Body of pancreas (tissue), 4 donors: ENCODE measurements at places on chromosomes 4 and X. TPM values are rescaled to one million over a fixed set of nuclear protein-coding genes. Genes with fewer than 3 reads are reported as not detected.

GRCh38 chr4:11416767-11417113 lies 12.0 kb downstream of the HS3ST1 start:
- H3K4me3 ChIP-seq, result no peak overlapping the region
- no peak overlapping the region for H3K27ac ChIP-seq
- H3K36me3 ChIP-seq, result no peaks in the 10 kb centered on the region
- no peaks in the 10 kb centered on the region for H3K4me1 ChIP-seq

DNA sequence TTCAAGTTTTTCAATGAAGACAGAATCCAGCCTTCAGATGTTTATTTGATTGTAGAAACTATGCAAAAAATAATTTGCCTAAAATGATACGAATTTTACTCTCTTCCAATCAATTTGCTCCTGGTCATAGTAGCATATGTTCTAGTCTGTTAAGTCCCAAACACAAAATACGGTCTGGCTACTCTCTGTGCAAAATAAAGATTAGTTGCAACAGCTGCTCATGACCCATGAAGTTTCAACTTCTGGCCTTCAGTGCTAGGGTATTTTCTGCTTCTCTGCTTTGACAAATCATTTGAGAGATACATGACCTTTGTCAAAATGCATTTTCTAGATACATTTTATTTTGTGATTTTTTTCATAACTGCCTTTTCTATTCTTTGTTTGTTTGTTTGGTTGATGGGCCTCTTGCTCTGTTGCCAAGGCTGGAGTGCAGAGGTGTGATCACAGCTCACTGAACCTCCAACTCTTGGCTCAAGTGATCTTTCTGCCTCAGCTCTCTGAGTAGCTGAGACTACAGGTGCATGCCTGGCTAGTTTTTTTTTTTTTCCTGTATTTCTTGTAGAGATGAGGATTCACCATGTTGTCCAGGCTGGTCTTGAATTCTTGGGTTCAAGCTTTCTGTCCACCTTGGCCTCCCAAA lies 55.2 kb downstream of the TACR3 start:
- H3K36me3 ChIP-seq, result no peaks in the 10 kb centered on the region
- no peaks in the 10 kb centered on the region for H3K27me3 ChIP-seq
- DNase-seq, result no peak
- no peak overlapping the region for H3K27ac ChIP-seq
- no peak overlapping the region for H3K4me3 ChIP-seq

Gene RBM47
- 99.5 TPM for total RNA-seq

DNA sequence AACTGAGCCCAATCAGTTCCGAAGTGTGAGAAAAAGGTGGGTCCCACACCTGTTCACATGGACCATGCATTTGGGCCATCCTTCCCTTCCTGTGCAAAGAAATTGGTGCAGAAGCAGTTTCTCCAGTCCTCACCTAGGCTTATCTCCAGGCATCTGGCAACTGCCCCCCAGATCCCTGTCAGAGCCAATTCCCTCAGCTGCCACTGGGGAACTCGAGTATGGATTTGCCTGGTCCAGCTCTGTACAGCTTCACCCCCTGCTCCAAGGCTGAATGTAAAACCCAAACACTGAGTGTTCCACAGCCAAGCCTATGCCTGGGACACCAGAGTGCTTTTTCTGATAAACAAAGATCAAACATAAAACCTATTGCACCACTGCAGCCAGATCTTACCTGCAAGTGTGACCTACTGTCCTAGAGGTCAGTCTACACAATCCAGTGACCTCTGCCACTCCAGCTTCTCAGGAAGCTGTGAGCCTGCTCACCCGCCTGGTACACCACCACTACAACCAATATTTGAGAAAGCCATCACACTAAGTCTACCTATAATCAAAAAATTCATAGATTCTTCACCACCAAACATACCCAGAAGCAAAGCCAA lies 136.4 kb downstream of the STPG2 start:
- no peak for DNase-seq
- H3K36me3 ChIP-seq, result no peaks in the 10 kb centered on the region
- H3K4me3 ChIP-seq, result no peak overlapping the region
- no peak overlapping the region for H3K27ac ChIP-seq
- H3K4me1 ChIP-seq, result no peaks in the 10 kb centered on the region

GRCh38 chrX:153967536-153968224 lies 3.9 kb downstream of the HCFC1 start:
- no peaks in the 10 kb centered on the region for H3K36me3 ChIP-seq
- H3K4me1 ChIP-seq, result peaks cover 49% of the 10 kb centered on the region
- H3K27me3 ChIP-seq, result no peaks in the 10 kb centered on the region
- H3K27ac ChIP-seq, result peak overlapping the region; percentile 61
- H3K4me3 ChIP-seq, result no peak overlapping the region

GRCh38 chr4:108636246-108636645 lies 14.2 kb upstream of the OSTC start:
- no peak overlapping the region for H3K4me3 ChIP-seq
- no peaks in the 10 kb centered on the region for H3K27me3 ChIP-seq
- no peak overlapping the region for H3K27ac ChIP-seq
- no peak for DNase-seq
- H3K4me1 ChIP-seq, result no peaks in the 10 kb centered on the region

DNA sequence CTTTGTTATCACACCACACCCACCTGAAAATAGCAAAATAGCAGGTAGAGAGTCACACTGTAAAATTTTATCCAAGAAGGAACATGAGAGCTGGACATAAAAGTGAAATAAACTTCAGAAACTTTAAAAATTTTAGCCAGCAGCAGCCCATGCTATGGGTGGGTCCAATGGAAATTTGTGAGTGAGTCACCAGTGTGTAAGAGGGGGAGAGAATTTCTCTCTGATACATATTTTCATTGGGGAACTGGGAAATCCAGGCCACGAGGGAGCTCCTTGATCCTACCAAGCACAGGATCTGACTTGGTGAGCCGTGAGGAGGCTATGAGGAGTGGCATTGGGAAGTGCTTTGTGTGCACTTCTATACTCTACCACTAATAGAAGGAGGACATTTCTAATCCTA lies 136.3 kb downstream of the FAAH2 start:
- no peak overlapping the region for H3K4me3 ChIP-seq
- H3K27me3 ChIP-seq, result no peaks in the 10 kb centered on the region
- H3K36me3 ChIP-seq, result no peaks in the 10 kb centered on the region
- H3K27ac ChIP-seq, result no peak overlapping the region

Gene GPM6B
- total RNA-seq, result 2.3 TPM

DNA sequence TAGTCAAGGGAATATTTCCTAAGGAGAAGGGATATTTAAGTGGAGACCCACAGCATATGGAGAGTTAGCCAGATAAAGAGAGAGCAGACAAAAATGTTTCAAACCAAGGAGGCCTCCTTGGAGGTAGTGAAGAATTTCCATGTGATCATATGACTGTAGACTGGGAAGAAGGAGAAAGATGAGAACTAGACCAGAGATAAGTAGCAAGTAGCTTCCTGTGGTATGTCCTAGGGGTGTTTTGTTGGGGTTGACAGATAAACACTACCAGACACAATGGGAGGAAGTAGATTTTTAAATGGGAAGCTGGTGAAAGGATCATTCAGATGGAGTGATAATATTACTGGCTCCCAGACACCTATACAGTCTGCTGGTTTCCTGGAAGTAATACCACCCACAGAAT lies 13.6 kb downstream of the SYAP1 start:
- no peaks in the 10 kb centered on the region for H3K4me1 ChIP-seq
- H3K36me3 ChIP-seq, result no peaks in the 10 kb centered on the region
- no peaks in the 10 kb centered on the region for H3K27me3 ChIP-seq
- no peak overlapping the region for H3K27ac ChIP-seq

Gene NPY2R
- not detected for total RNA-seq

GRCh38 chr4:56288663-56289062 lies 98.6 kb downstream of the AASDH start:
- no peak for DNase-seq
- H3K27me3 ChIP-seq, result no peaks in the 10 kb centered on the region
- no peak overlapping the region for H3K4me3 ChIP-seq
- no peak overlapping the region for H3K27ac ChIP-seq
- no peaks in the 10 kb centered on the region for H3K36me3 ChIP-seq

Gene CLGN
- 1.3 TPM for total RNA-seq

DNA sequence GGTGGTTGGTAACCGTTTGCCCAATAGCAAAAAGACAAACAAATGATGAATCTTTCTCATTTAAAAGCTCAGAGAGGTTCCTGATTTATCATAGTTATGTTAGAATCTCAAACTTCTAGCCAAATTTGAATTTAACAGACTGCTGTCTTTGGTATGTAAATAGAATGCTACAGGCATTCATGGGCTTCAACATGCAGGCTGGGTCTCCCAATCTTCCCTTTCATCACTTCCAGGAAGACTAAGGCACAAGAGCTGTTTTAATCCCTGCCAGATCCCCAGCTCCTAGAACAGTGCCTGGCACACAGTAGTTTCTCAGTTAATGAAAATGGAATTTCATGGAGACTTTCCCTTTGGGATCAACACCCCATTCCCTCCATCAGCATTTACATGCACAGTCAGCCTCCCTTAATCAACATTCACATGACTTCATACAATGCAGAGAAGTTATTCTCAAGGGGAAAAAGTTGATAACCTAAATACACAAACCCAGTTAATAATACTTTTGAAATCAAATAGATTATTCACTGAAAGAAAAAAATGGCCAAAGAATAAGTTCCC lies 107.6 kb upstream of the C1QTNF7 start:
- no peaks in the 10 kb centered on the region for H3K4me1 ChIP-seq
- no peaks in the 10 kb centered on the region for H3K36me3 ChIP-seq
- H3K27me3 ChIP-seq, result no peaks in the 10 kb centered on the region

DNA sequence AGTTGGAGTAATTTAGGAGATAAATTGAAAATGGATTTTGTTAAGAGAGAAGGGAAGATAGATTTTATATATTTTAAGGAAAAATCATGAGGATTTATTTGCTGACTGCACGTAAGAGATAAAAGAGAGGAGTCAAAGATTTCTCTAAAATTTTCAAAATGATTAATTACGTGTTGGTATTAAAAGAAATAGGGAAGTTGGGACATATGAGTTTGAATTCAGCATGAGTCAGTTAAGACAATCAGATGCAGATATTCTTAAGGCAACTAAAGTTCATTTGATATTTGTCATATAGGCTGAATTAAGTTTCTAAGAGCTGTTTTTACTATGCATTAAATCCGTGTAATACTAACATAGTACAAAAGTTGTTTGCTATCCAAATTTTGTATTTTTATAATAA lies 46.9 kb downstream of the TET2 start:
- no peak for DNase-seq
- H3K36me3 ChIP-seq, result no peaks in the 10 kb centered on the region
- no peak overlapping the region for H3K4me3 ChIP-seq
- H3K27ac ChIP-seq, result no peak overlapping the region
- no peaks in the 10 kb centered on the region for H3K27me3 ChIP-seq
- peaks cover 20% of the 10 kb centered on the region for H3K4me1 ChIP-seq

GRCh38 chr4:87680271-87680670 lies 30.2 kb downstream of the DMP1 start:
- peaks cover 4% of the 10 kb centered on the region for H3K4me1 ChIP-seq
- no peaks in the 10 kb centered on the region for H3K27me3 ChIP-seq
- no peaks in the 10 kb centered on the region for H3K36me3 ChIP-seq
- no peak overlapping the region for H3K27ac ChIP-seq
- H3K4me3 ChIP-seq, result no peak overlapping the region

- H3K27ac ChIP-seq, result no peak overlapping the region
- H3K27me3 ChIP-seq, result no peaks in the 10 kb centered on the region
- H3K4me1 ChIP-seq, result no peaks in the 10 kb centered on the region
Observed at GRCh38 chrX:136318156-136318555, 17.4 kb downstream of the ADGRG4 start.

Gene C4orf36
- total RNA-seq, result 3.6 TPM

DNA sequence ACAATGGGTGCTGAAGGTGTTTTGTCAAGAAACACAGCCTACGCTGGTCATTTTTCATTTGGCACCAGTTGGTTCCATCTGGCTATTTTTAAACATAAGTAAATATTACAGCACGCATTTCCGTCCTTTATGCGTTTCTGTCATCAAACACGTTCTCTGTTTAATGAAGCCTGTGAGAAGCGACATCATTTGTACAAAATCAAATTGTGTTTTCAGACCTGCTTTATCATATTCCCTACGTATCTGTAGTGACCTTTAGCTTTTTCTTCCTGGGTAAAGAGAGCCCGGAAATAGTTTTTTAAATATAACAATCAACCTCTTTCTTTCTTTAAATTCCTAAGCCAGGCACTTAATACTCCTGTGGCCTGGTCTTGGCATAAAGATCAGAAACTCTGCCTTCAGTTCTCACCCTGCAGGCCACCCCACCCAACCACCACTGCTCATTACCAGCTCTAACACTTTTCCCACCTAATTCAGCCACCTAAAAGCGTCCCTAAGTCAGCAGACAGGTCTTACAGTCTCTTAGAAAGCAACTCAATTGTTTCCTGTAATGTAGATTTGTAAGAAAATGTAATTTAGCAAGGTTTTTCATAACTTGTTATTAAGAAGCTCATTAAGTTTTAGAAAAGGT lies 30.4 kb downstream of the ACSL1 start:
- H3K27me3 ChIP-seq, result no peaks in the 10 kb centered on the region
- no peaks in the 10 kb centered on the region for H3K36me3 ChIP-seq
- H3K4me3 ChIP-seq, result no peak overlapping the region
- peaks cover 29% of the 10 kb centered on the region for H3K4me1 ChIP-seq

- no peaks in the 10 kb centered on the region for H3K36me3 ChIP-seq
- no peak overlapping the region for H3K27ac ChIP-seq
- no peaks in the 10 kb centered on the region for H3K27me3 ChIP-seq
- no peak overlapping the region for H3K4me3 ChIP-seq
- DNase-seq, result no peak
Observed at GRCh38 chr4:100269446-100269845, 79.2 kb upstream of the DDIT4L start.

DNA sequence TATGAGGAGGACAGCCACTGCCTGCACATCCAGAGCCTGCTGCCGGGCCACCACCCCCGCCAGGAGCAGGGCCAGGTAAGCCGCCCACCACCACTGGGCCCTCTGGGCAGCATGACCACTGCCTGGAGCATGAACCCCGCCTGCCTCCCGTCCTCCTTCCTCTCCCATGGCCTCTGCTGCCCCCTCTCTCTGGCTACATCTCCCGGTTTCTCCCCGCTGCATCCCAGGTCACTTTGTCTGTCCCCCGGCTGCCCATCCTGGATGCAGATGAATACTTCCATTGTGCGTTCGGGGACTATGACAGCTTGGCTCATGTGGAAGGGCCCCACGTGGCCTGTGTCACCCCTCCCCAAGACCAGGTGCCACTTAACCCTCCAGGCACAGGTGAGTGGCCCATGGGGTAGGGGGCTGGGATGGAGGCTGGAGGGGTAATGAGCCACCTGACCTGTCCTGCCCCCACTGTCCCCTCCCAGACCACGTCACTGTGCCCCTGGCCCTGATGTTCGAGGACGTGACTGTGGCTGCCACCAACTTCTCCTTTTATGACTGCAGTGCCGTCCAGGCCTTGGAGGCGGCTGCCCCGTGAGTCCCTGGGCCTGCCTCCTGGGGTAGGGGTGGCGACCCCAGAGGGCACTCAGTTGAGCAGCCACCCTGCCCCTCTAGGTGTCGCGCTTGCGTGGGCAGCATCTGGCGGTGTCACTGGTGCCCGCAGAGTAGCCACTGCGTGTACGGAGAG lies 6.0 kb downstream of the PLXNB3 start:
- H3K36me3 ChIP-seq, result no peaks in the 10 kb centered on the region
- H3K4me1 ChIP-seq, result peaks cover under 1% of the 10 kb centered on the region
- no peak overlapping the region for H3K4me3 ChIP-seq
- no peaks in the 10 kb centered on the region for H3K27me3 ChIP-seq
